ENCODE measurements at places on chromosomes 12 and 14.

DNA sequence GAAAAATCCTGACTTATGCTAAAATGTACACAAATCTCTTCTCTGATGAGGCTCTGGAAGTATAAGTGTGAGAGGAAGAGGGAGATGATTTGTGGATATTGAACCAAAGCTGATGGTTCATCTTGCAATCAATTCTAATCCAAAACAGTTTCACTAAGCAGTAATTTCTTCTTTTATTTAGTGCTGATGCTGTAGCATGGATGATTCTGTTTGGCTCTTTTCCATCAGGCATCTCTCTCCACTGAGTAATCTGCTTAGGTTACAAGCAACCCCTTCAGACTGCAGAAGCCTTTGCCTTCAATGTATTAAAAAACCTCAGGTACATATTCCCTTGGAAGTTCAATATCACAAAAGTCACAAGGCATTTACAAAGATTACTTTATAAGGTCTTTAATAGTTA is 159.1 kb upstream of the CCDC198 start:
- DNase-seq, result no peak

GRCh38 chr12:130301559-130301958 is 36.1 kb upstream of the PIWIL1 start:
- DNase-seq, result no peak

GRCh38 chr14:68639000-68639757 is 153.7 kb downstream of the ZFP36L1 start:
- DNase-seq, result no peak

DNA sequence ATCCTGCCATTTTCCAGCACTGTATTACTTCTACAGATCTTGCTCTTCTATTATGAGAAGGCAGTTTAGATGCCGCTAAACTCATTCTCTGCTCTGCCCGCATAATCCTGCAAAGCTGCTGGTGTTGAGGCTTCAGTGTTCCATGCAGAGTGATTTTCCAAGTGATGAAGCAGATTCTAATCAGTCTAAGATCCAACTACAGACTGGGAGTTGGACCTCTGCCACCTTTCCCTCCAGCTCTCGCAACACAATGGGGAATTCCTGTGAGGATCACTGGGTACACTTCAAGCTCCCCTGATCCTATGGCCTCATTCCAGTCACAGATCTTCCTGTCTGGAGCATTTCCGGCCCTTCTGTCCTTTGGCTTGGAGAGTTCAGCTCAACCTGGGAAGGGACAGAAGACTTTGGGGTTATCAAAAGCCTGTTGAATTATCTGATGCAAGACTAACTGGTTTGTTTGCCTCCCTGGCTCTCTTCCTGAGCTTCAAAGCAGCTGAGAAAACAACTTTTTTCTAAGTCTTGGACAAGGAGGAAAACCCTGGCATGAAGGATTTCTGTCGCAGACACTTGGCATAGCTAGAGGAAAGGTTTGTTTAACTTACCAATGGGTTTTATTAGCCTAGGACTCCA is 333.9 kb downstream of the ZFP36L1 start:
- no peak for DNase-seq

DNA sequence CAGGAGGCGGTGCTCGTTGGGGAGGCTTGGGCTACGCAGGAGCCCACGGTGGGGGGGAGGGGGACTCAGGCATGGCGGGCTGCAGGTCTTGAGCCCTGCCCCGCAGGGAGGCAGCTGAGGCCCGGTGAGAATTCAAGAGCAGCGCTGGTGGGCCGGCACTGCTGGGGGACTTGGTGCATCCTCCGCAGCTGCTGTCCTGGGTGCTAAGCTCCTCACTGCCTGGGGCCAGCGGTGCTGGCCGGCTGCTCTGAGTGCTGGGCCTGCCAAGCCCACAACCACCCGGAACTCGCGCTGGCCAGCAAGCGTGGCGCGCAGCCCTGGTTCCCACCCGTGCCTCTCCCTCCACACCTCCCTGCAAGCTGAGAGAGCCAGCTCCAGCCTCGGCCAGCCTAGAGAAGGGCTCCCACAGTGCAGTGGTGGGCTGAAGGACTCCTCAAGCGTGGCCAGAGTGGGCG is 3.2 kb downstream of the METTL25 start:
- no peak for DNase-seq

- no peak for DNase-seq
Measured at GRCh38 chr12:10614056-10614370, 604 bp upstream of the MAGOHB start.

GRCh38 chr12:98188650-98189077 is 326.7 kb upstream of the TMPO start:
- no peak for DNase-seq

DNA sequence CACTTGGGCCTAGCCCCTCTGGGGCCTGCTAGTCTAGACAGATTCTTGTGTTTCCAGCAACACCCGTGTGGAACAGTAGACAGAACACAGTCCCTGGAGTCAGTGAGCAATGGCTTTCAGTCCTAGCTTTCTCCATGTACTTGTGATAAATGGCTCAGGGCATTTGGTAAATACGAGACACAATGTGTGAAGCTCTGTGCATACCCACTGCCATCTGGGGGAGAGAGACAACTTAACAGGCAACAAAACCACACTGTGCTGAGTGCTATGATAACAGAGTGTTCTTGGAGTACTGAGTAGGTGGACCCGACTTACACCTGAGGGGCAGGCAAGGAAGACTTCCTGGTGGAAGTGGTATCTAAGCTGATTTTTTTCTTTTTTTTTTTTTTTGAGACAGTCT is 86.3 kb upstream of the TBX3 start:
- no peak for DNase-seq

- DNase-seq, result no peak
Measured at GRCh38 chr14:68655021-68655831, 137.6 kb downstream of the ZFP36L1 start.

- DNase-seq, result no peak
Measured at GRCh38 chr12:79441534-79441933, 249.2 kb downstream of the PAWR start.

GRCh38 chr12:44465139-44465538 is 411.0 kb downstream of the NELL2 start:
- no peak for DNase-seq

- no peak for DNase-seq
Measured at GRCh38 chr12:131613678-131614077, 97.2 kb upstream of the SFSWAP start.

DNA sequence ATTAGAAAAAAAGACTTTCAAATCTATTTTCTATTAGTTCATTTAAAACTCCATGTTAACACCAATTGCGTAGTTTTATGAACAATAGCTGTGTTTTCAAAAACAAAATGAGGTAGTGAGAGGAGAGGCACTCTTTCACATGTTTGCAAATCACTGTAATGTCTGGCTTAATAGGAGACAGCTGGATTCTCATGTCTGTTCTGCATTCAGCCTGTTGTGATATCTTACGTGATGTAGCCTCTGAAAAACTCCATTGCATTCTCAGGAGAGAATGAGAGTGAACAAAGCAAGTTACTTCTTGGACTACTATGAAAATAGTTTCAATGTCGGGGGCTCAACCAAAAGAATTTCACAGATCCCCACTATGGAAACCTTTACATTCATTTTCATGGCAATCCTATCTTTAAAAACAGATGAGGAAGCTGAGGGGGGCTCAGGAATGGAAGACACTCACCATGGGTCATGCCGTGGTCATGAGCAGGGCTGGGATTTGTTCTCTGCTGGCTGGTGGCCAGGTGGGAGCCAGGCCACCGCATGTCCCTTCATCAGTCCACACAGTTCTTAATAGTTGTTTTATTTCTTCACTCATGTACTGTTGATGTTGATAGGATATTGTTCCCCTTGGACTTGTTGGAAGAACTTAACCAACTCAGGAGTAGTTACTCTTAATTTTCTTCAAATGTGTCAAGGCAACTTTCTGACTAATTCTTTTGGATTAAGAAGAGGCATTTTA is 346.2 kb upstream of the FAR2 start:
- DNase-seq, result no peak

- no peak for DNase-seq
Measured at GRCh38 chr12:8461426-8461825, 5.7 kb downstream of the CLEC6A start.

DNA sequence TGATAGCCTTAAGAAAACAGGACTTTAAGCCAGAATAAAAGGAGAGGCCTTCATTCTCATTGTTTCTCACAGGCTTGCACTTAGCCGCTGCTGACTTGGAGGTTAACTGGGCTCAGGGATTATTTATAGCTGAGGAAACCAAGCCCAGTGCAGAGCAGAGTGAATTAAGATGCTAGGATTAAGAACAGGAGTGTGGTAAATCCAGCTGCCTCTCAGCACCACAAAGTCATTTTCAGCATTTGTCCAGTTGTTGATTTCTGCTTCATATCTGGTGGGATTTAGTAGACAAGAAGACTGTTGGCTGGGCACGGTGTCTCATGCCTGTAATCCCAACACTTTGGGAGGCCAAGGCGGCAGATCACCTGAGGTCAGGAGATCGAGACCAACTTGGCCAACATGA is 14.3 kb upstream of the KRT73 start:
- no peak for DNase-seq

DNA sequence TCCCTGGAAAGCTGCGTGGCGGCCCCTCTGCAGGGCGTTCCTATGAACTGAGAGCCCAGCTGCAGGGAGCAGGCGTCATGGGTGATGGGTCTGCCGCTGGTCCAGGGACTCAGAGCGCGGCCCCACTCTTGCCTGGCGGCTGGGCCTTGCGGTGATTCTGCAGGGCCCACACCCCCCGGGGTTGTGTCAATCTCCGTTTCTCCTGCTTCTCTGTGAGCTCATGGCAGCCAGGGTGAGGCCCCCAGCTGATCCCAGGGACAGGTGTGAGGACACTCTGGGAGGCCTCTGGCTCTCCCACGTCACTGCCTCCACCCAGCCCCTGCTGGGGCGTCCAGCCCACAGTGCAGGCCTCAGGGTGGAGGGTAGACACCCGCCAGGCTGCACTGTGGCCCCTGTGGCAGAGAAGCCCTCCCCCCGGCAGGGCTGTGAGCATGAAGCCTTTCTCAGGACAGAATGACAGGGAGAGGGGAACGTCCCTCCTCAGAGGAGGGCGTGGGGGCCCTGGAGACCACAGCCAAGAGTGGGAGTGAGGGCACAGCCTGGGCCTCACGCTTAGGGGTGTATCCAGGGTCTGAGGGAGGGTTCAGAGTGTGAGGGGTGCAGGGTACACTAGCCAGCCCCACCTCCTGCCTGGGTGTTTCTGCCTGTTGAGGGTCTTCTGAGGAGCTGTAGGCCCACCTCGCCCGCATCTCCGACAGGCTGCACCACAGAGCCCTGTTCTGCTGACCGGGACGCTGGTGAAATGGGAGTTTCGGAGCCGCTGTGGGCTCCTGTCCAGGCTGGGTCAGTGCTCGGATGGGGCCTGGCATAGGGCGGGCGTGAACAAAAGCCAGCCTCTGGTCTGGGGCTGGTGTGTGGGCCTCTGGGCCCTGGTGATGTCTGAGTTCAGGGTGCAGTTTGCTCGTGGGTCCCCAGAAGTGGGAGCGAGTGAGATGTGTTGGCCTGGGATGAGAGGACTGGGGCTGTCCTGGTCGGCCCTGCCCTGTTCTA is 26.7 kb upstream of the CRIP2 start:
- no peak for DNase-seq

DNA sequence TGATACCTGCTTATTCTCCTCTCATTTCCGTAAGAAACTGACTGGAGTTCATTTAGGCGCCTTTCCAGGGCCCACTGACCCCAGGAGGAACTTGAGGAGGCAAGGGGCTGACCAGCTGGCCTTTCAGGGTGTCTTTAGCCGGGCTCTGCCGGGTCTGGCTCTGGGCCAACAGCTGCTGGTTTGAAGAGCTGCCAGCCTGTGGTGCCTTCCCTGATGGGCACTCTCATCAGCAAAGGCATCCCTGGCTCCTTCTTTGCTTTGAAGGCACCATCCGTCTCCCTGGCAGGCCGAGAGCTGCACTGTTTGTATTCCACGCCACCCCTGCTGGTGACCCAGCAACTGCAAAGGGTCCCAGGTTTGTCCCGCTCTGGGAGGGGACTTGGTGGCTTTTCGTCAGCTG is 42.0 kb downstream of the IQSEC3 start:
- no peak for DNase-seq

Data from activated gamma-delta T cell (primary cell).